AG08396 (cell line): ENCODE measurements at places on chromosomes 2 and 18.
A peak's percentile ranks its signal among the peaks of the same experiment; 100 is the strongest.

GRCh38 chr2:187615364-187615763 is 61.1 kb upstream of the TFPI start:
- DNase-seq, result no peak

DNA sequence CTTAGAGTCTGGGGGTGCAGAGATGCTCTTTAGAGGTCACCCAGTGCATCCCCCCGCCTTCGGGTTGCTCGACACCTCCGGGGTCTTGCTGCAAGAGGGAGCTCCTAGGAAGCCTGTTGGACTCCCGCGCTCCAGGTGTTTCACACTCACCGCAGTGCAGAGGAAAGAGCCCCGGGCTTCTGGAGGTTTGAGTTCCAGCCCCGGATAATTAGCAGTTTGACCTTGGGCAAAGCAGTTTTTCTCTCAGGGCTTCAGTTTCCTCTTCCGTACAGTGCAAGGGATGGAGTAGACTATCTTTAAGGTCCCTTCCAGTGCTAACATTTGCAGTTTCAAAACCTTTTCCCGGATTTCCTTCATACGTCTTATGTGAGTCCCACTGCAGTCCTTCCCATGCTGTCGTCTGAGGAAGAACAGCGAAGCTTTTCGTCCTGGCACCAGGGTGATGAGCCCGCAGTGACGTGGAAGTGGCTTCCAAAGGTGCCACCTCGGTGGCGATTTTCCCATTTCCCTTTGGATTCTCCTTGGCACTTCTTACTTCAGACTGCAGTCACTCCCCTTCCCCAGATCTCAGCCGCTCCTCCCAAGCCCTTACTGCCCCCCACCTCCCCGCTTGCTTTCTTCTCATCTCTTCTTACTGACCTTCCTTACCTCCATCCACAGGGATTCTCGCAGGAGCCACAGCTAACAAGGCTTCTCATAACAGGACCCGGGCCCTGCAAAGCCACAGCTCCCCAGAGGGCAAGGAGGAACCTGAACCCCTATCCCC is 585 bp downstream of the PNKD start:
- no peak for DNase-seq

DNA sequence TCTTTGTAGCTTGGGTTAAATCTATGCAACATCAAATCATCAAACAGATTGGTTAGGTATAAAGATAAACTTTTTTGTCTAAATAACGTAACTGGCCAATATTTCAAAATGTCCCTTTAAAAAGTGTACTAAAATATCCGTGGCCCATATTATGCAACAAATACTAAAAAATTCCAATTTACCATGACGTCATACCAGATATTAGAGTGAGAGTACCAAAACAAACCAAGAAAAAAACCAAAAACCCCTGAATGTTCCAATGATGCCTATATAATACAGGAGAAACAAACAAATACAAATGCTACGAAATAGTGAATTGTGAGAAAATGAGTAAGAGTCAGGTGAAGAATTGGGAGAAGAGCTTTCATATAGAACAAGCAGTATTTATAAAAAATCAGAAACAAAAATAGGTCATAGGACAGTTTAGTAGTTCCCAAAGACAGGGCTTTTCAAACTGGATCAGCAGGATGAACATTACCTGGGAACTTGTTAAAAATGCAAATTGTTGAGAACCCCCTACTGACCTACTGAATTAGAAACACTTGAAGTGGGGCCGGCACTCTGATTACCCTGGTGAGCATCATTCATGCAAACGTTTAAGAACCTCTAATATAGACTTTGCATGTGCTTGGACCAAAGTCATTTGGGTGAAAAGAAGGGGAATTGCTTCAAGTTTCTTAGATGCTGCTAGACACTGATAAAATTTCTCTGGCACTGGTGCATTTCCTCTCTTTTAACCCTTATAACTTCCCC is 753.7 kb downstream of the DSC3 start:
- no peak for DNase-seq

- DNase-seq, result no peak
Observed at GRCh38 chr2:63425079-63425416, 163.2 kb downstream of the WDPCP start.

- DNase-seq, result no peak
Observed at GRCh38 chr18:78978349-78979055, 1.1 kb upstream of the SALL3 start.

GRCh38 chr18:35164133-35164532 is 76.7 kb upstream of the ZNF397 start:
- no peak for DNase-seq

DNA sequence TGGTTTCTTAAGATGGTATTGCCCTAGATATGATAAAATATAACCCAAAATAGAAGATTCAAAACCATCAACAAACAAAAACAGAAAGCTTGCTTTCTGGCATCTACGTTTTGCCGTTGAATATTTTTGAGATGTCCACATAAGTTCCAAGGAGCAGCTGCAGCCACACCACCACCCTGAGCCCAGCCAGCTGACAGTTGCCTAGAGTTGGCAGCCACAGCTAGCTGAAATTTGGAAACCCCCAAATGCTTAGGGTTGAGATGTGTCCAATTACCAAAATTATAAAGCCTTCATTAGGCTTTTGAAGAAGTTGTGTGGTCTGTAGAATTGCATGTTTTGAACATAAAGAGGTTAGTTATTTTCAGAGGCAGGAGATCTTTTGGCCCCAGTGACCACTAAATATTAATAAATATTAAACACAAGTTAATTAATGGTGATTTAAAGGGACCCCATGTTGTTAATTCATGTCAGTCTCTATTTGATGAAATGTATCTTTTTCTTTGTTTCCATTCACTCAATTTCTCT is 118.1 kb upstream of the DTNA start:
- DNase-seq, result no peak

DNA sequence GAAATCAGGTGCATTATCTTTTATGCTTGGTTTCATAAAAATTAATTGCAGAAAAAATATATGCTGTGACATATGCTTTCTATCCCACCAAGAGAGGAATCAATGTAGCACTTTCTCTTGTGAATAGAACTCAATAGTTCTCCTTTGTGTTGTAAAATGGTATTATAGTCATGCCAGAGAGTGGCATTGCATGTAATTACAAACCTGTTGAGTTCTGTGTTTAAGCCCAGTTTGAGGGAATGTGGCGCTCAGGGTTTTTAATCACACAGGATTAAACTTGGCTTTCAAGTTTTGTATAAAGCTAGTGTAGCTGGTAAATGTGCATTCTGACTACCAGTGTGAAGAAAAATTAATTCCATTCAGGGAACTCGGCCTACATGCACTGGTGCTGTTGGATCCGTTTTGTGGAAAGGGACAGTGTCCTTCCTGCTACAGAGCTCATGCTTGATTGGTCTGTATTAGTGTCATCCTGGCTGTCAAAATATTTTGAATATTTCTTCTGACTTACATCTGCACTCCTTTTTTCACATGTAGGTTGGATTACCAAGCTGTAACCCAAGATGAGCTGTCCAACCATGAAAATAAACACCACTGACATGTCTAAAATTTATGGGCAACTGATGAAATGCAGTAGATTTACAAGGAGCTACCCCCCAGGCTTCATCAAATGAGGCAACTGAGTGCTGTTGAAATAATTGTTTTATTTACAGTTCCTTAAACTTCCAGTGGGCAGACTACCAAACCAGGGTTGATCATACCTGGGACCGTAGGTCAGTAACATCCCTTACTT is 80.3 kb downstream of the SLC4A3 start:
- DNase-seq, result no peak

DNA sequence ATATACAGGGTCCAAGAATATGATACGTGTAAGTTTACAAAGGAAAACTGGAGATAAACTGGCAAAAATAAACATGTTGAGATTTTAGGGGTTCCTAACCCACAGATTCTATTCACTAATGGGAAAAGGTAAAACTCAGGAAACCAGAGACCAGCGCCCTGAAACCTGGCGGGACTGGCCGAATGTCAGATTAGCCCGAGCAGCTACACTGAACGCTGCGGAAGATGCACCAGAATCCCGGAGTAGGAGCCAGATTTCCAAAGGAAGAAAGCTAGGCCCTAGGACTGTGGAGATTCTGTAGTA is 679 bp upstream of the WDR75 start:
- DNase-seq, result no peak

DNA sequence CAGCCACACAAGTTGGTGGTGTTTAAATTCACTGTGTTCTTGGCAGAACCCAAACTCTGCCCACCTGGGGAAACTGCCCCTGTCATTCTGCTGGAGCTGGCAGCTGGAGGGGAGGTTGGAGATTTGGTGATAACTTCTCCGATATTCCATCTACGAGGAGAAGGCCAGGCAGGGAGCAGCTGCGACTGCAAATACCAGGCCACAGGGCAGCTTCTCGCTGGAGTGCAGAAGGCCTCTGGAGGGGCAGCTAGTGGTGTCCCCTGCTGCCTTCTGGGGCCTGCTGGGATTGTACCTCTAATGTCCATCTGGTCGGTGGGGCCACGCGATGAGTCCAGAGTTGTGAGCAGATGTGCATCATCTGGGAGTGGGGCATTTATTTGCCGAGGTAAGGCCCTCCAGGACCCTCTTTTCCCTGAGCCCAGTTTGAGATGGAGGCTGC is 98.9 kb downstream of the ACKR3 start:
- DNase-seq, result no peak

DNA sequence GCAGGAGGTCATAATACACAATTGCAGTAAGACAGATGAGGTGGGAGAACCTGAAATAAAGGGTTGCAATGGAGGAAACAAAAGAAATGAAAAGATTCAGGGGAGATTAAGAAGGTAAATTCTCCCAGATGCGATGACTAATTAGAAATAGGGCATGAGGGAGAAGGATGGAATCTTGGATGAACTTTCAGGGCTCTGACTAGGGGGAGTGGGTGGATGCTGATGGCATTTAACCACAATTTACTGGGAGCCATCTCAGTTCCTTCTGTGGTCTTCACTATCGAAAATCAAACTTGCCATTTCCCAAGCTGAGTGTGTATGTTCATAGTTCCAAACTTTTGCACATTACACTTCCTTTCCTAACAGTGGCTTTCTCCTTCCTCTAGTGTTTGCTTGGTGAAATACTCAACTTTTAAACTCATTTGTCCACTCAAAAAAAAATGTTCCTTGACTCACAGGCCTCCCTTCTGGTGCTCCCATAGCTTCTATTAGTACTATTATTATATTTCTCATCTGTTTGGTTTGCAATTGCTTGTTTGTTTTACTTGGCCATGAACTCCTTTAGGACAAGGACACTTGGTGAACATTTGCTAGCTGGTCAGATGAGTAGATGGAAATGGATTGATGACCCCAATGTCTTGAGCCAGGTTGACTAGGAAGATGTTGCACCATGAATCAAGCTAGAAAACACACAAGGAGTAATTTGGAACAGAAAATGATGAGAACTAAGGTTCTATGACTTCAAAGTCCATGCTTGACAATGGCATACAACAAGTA is 178.5 kb downstream of the DIS3L2 start:
- no peak for DNase-seq

GRCh38 chr2:157986761-157987160 is 110.6 kb upstream of the ACVR1 start:
- no peak for DNase-seq

DNA sequence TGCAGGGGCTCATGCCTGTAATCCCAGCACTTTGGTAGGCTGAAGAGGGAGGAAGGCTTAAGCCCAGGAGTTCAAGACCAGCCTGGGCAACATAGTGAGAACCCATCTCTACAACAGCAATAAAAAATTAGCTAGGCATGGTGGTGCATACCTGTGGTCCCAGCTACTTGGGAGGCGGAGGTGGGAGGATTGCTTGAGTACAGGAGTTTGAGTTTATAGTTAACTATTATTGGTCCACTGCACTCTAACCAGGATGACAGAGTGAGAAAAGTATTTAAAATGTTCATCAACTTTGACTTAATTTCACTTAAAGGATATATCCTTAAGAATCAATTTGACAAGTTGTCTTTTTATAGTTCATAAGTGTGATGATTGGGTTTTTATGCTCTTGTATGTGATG is 14.3 kb upstream of the GPD2 start:
- no peak for DNase-seq

- DNase-seq, result no peak
Observed at GRCh38 chr2:239803102-239803765, 221.9 kb downstream of the NDUFA10 start.

- DNase-seq, result peak; percentile 65
Observed at GRCh38 chr2:134460583-134460998, 206.7 kb downstream of the MGAT5 start.

- no peak for DNase-seq
Observed at GRCh38 chr2:4151521-4151920, 448.1 kb downstream of the DCDC2C start.

DNA sequence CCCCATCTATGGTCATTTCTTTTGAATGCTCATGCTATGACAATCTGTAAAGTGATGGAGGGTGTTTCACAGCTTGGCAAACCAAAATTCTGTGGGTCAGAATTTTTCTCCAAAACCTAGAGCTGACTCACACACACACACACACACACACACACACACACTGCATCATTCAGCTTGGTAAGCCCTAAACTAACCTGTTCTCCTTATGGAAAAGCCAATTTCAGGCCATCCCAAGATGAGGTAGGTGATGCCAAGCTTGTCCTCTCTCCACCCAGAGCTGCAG is 45.0 kb upstream of the NRP2 start:
- no peak for DNase-seq

- no peak for DNase-seq
Observed at GRCh38 chr2:37906131-37906530, 19.0 kb upstream of the RMDN2 start.

DNA sequence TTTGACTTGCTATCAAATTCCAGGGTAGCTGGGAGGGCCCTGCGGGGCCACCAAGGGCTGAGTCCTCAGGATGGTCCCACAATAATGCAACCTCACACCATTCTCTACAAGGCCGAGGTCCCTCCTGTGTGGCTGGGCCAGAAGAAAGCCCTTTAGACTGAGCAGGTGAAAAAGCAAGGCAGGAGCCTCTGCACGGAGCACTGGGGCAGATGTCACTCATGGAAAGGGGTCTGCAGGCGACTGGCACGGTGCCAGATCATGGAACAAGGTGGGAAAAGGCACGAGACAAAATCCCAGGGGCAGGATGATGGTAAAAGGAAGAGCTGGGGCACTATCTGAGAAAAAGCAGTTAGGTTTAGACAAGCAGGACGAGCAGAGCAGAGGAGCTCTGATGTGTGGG is 16.1 kb downstream of the HJURP start:
- DNase-seq, result no peak

DNA sequence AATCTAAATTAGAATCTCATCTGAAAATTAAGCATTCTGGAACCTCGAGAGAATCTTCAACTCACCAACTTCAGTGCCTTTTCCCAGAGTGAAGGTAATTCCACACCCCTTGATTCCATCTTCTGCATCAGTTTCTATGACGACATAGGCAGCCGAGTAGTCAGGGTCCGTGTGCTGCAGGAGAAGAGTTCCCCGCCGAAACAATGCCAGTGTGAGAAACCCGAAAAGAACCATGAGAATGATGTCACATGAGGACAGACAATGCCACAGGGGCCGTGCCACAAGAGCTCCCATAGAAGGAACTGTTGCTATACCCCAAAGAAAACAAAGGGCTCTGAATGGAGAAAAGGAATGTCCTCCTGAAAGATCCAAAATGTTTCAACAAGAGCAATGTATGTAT is 6.0 kb downstream of the ENOSF1 start:
- DNase-seq, result no peak
